ENCODE measurements at places on chromosomes 6 and 20.

DNA sequence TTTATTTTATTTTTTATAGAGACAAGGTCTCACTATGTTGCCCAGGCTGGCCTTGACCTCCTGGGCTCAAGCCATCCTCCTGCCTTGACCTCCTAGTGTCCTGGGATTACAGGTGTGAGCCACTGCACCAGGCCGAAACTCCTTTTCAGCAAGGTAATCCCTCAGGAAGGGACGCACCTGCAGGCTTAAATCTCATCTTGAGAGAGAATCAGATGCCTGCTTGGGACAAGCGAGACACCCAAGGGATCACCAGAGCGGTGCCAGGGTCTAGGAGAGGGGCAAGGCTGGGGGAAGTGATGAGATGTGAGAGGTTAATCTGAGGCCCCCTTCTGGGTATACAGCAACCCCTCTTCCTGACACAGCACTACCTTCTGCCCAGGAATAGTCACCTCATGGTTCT, 4.0 kb upstream of the ATP9A start:
- DNase-seq: no peak

DNA sequence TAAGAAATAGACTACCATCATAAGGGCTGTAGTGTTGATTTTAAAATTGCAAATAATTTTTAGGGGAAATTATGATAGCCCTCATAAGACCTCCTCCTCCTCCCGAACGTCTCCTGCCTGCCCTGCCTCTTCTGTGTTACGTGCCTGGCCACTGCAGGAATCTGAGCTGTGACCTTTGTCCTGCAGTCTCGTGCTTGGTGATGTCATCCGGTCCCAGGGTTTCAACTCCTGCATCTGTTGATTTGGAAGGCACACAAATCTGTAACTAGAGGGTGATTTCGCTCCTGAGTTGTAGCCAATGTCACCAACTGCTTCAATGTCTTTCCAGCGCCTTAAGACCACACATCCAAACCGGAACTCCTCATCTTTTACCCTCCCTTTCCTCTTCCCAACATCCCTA, 163.2 kb downstream of the AIG1 start:
- no peak for DNase-seq

GRCh38 chr20:44610313-44610962, 28.1 kb downstream of the PKIG start:
- DNase-seq: no peak

GRCh38 chr6:103538381-103538780, 1321.3 kb downstream of the HACE1 start:
- DNase-seq: no peak

DNA sequence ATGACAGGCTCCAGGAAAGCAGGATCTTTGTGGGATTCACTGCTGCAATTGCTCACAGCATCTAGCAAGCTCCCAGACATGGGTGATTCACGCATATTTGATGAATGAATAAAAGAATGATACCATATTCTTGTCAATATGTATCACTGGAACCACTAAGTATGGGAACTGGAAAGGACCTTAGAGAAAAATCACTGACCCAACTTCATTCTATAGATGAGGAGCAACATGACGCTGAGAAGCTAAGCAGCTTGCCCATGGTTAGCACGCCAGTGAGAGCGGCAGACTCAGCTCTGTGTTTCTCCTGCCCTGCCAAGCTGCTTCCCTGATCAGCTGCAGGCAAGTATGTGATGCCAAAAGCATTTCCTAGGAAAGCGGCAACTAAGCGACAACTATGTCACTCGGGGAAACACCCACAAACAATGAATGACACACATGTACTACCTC, 66.8 kb downstream of the PPP1R3G start:
- no peak for DNase-seq

- no peak for DNase-seq
Observed at GRCh38 chr6:84516154-84516553, 248.2 kb downstream of the TBX18 start.

DNA sequence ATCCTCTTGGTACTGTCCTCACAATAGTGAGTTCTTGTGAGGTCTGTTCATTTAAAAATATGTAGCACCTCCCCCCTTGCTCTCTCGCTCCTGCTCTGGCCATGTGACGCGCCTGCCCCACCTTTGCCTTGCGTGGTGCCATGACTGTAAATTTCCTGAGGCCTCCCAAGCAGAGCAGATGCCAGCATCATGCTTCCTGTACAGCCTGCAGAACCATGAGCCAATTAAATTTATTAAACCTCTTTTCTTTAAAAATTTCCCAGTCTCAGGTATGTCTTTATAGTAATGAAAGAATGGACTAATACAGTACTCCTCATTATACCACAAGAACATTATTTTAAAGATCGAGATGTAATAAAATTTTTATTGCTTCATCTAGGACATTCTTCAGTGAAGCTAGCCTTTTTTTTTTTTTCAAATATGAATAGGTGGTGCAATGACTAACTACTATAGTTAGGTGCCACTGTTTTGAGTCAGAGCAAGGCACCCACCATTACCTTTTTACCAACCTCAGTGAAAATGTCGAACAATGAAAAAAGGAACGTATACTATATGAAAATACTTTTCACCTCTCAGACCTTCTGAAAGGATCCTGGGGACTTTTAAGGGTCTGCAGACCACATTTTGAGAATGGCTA, 191.1 kb upstream of the SGK1 start:
- peak; percentile 56 for DNase-seq

GRCh38 chr20:34150306-34151000, 38.4 kb upstream of the EIF2S2 start:
- no peak for DNase-seq

DNA sequence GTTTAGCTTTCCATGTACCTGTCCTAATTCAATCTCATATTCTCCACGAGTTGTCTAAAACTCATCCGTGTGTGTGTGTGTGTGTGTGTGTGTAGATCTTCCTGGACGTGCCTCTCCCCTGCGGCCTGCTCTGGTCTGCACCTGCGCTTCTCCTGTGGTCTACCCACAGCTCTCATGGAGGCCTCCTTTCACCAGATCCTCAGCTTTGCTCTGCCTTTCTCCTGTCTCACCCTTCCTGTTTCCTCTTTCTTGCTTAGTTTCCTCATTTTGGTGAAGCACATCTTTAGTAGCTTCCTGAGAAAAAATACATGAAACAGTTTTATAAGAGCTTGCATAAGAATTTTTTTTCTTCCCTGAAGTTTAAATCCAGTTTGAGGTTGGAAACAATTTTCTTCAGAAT, 18.1 kb downstream of the SLX4IP start:
- no peak for DNase-seq

GRCh38 chr6:144993870-144994269, 708.7 kb downstream of the UTRN start:
- no peak for DNase-seq

- no peak for DNase-seq
Observed at GRCh38 chr6:159838020-159838744, 38.1 kb downstream of the PNLDC1 start.

GRCh38 chr6:159892053-159892452, 1.3 kb downstream of the MAS1 start:
- DNase-seq: no peak

DNA sequence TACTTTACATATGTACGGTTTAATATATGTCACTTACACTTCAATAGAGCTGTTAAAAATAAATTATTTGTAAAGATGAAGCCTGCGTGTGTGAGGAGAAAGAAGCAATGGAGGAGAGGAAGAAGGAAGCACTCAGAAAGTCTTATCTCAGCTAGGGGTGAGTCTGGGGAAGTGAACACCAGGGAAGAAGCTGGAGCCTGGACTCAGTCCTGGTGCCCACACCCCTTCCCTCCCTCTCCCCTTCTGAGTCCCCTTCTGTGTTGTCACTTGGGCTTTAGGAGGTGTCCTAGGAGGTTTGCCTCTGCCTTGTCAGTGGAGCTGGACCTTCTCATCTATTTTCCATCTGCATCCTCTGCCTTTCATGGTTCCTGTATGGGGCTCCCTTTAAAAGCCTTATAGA, 1.9 kb downstream of the SIRPB2 start:
- no peak for DNase-seq

- no peak for DNase-seq
Observed at GRCh38 chr6:55674672-55675071, 95.7 kb upstream of the HMGCLL1 start.

- DNase-seq: no peak
Observed at GRCh38 chr20:37278966-37279590, 10.4 kb upstream of the MANBAL start.

- DNase-seq: no peak
Observed at GRCh38 chr20:16474363-16474762, 98.9 kb downstream of the KIF16B start.

DNA sequence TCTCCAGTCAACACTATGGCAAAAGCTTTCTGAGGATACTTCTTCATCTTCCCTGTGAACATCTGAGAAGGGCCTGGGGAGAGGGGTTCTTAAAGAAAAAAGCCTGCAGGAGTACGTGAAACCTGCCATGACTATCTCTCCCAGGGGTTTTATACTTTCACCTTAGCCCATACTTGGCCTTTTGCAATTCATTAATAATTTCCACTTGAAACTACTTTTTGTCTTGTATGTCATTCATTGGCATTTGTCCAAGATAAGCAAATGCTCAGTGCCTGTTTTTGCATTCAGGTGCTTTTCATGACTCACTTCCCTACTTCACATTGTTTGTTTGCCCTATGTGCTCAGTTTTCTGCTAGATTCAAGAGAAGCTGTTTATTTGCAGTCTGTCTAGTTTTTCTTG, 580.3 kb upstream of the GJE1 start:
- DNase-seq: peak; percentile 93

- no peak for DNase-seq
Observed at GRCh38 chr6:148743476-148743875, 3.4 kb upstream of the UST start.

- DNase-seq: no peak
Observed at GRCh38 chr6:80922916-80923455, 816.5 kb downstream of the BCKDHB start.

- no peak for DNase-seq
Observed at GRCh38 chr6:126227833-126228702, 111.8 kb upstream of the CENPW start.

DNA sequence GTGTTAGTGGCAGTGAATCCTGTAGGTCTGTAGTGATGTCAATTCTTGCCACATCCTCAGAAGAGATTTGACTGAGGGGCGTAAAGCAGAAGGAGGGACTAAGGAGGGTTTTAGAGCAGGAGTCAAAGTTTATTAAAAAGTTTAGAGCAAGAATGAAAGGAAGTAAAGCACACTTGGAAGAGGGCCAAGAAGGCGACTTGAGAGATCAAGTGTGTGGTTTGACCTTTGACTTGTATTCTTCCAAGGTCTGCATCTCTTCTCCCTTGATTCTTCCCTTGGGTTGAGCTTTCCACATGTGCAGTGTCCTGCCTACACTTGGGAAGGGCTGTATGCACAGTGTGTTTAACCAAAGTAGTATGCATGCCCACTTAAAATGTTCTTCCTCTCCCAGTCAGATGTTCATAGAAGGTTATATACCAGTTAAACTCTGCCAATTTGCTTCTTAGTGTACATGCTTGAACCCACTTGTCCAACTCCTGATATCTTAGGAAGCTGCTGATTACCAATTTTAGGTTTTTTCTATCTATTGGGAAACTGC, 627.6 kb downstream of the MMUT start:
- DNase-seq: no peak

- no peak for DNase-seq
Observed at GRCh38 chr6:131976545-131977061, 25.4 kb upstream of the CCN2 start.

DNA sequence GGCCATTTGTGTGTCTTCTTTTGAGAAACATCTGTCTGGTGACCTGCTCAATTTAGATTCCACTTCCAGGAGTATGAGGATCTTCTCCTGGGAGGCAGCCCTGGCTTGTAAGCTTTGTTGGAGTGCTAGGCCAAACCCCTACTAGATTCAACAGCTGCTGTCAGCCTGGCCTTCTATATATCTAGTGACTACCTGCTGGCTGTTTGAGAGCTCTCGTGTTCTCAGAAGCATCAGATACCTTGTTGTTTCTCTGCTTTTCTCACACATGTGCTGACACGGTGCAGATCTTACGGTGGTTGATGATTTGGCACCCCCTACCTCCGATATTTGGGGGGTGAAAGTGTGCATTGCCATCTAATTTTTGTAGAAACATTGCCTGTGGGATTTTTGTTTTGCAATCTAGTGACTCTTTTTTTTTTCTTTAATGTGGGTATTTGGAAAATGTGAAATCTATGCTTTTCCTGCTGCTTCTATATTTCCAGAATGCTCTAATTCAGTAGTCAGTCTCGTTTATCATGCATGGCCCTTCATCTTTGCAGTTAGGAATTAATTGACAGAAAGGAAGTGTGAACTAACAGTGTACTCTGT, 4.7 kb downstream of the CCN2 start:
- DNase-seq: no peak

- DNase-seq: no peak
Observed at GRCh38 chr6:88266126-88266525, 100.0 kb upstream of the CNR1 start.

DNA sequence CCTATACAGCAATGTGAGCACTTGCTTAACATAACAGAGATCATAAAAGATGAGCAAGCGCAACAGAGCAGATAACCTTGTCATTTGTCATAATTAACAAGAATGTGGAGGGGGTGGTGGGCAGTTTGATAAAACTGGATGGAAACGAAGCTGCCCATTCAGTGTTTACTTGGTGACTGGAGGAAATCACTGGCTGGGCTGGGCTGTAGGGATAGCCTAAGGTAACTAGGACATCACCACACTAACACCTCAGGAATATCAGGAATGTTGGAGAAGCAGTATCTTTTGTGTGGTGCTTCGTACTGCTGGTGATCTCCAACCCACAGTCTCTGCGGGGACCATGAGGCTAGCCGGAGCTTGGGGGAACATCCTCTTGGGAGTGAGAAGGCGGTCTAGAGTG, 218.4 kb downstream of the HIVEP2 start:
- DNase-seq: no peak

- DNase-seq: peak; percentile 97
Observed at GRCh38 chr6:42294759-42295158, 77.1 kb upstream of the MRPS10 start.

GRCh38 chr20:32218156-32218900, 10.6 kb downstream of the POFUT1 start:
- DNase-seq: no peak

- peak; percentile 89 for DNase-seq
Observed at GRCh38 chr20:38126932-38127621, 38.0 kb downstream of the TGM2 start.

DNA sequence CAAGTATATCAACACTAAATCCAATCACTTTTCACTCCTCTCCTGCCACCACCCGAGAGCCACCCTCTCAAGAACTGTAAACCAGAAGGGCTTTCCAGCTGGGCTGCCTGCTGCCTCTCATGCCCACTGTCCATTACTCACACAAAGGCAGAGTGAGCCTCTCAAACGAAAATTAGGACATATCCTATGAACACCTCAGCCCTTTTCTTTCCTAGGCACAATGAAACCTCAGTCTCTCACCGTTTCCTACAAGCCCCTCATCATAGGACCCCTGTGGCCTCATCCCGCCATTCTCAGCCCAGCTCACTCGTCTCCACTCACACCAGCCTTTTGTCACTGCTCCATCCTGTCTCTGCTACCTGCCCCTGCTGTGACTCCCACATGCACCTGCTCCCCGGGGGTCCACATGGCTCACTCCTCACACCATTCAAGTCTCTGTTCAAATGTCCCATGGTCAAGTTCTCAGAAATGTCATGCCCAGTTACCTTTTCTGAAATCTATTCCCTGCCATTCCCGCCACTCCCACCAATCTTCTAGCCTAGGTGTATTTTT, 7.4 kb downstream of the HLA-F start:
- DNase-seq: peak; percentile 16

GRCh38 chr6:11062715-11063114, 18.6 kb upstream of the ELOVL2 start:
- no peak for DNase-seq

Measured in PC-9 (cell line).